ENCODE measurements at places on chromosomes 1 and 21.

DNA sequence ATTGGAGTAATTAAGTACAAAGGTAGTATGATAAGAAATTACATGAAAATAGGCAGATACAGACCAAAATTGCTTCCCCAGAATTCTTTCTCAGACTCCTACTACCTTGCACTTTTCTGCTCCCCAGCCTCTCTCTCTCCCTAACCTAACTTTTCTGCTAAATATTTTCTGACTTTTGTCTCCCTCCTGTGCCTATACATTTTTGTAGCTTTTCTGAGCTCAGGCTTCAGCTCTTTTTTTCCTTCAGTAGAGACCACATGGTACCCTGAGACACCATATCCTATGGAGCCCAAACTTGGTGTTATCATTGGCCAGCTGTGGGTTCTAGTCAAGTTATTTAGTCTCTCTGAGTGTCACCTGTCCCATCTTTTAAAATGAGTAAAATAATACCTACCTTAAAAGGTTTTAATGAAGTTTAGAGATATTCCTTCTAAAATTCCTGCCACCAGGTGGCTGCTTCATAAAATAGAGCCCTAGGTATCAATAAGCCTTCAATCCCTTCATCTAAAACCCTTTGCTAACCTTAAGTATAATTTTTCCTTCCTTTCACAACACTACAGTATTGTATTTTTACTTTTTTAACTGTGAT lies 237.6 kb upstream of the DUSP10 start:
- DNase-seq, result peak; percentile 42

DNA sequence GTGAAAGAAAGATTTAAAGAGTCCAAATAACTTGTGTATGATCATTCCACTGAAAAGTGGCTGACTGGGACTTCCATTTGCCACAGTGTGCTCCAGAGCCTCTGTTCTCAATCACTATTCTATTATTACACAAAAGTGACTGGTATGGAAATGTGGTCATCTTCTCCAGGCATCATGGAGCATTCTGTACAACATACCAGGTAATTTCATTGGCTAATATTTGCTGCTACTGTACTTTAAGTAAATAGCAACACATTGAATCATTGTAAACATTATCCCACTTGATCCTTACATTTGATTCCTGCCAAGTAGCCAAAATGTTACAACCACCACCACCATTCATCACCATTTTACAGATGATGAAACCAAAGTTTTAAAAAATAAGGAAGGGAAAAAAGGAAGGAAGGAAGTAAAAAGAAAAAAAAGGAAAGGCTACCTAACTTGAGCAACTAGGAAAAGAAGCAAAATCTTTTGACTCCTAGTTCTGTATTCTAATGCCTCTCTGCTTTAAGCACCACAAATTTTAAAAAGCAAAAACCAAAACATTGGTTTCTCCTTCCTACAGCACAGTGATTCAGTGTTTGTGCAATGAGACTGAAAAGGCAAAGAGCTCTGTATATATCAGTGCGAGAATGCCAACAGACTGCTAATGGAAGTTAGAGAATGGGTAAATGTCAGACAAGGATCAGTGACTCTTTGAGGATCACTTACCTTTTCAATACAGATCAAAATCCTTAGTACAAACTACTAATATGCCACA lies 361.4 kb upstream of the PTBP2 start:
- DNase-seq, result no peak

GRCh38 chr1:227532019-227532619 lies 31.2 kb upstream of the ZNF678 start:
- DNase-seq, result peak; percentile 30

DNA sequence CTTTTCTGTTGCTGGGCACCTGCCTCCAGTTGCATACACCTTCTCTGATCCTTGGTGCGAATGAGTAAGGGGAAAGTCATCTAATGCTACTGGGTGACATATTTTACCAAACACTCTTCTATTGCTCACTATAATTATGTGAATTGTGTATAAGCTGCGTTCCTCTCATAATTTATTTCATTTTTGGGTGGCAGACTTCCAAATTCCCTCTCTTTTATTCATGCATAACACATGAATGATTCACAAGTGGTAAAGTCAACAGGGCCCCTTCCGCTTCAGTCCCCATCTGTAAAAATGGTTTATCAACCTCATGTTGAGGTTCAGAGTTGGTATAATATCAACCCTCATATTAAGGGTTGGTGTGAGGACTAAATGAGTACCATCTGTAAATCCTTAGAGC lies 3.2 kb upstream of the QSOX1 start:
- no peak for DNase-seq

DNA sequence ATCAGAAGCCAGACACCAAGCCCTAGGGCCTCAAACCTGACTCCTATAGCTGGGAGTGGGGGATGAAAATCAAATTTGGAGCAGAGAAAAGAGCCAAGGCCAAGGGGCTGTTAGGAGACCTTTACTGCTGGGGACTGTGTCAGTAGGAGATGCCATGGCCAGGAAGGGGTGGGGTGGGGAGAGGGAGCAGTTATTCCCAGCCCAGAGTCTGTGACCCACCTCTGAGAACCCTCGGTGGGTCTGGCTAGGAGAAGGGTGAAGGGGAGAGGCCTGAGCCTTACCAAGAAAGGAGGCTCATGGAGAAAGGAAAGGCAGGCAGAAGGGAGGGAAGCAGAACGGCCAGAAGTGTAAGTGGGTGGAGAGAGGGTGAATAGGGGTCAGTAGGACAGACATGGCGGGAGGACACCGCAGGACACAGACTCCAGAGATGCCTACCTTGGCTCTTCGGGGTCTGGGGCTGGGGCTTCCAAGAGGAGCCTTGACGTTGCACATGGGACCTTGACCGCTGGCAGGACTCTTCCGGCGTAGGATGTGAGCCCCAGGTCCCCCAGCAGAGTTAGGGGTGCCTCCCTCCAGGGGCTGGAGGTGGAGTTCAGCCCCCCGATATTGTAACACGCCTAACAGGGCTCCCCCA lies 1.2 kb downstream of the ADAMTS4 start:
- no peak for DNase-seq

DNA sequence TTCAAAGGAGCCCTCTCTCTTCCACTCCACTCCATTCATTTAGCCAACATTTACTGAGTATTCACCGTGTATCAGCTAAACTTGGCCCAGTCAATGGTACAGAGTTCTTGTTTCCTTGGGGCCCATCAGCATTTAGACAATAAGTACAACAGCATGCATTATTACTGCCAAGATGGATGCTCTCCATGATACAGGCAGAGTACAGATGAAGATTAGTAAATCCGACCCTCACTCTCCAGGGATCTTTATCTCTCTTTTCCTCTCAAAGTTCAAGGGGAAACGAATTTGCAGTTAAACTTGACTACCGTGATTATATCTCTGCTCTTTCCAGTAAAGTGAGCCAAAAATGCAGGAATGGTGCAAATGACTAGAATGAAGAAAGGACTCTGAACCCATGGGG lies 184.6 kb upstream of the DUSP10 start:
- no peak for DNase-seq

DNA sequence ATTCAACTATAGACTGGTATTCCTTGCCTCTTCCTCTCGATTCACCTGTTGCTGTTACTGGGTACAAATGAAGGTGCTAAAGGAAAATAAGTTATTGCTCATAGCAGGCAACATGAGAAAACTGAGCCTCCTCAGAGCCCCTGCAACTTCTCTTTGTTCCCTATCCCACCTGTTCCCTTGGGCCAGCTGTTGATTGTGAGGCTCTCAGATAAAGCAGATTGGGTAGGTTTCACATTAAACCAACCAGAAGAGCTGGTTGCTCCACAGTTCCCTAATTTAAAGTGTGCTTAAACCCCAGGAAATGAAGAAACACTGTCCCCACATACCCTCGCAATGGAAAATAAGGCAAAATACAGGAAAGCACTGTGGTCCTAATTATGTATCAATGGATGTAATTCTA lies 4.8 kb downstream of the DEDD start:
- DNase-seq, result no peak

DNA sequence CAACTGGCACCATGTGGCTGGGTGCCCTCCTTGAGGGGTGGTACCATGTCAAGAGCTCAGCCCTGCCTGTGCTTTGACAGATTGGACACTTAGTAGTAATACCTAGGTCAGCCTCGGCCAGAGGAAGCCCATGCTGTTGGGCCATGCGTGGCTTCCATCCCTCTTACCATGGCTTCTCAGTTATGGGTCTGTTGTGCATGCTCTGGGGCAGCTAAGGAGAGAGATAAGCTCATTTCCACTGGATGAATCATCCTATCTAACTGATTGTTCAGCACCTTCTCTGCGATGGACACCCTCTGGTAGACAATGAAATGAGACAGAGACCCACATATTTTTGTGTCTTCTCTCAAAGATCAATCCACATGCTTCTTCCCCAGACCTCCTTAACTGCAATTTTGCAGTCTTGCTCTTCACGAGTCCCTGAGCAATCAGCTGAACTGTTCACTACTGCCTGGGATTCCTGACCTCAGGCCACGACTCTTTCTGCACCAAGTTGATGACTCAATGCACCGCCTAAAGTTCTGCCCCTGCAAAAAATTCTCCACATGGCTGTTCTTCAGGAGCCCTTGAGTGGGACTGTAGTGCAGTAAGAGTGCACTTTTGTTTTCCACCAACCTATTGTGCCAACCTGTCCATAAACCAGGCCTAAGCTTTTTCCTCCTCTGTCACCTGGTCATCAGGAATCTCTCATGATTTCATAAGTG lies 6.9 kb upstream of the TRIM62 start:
- DNase-seq, result no peak

DNA sequence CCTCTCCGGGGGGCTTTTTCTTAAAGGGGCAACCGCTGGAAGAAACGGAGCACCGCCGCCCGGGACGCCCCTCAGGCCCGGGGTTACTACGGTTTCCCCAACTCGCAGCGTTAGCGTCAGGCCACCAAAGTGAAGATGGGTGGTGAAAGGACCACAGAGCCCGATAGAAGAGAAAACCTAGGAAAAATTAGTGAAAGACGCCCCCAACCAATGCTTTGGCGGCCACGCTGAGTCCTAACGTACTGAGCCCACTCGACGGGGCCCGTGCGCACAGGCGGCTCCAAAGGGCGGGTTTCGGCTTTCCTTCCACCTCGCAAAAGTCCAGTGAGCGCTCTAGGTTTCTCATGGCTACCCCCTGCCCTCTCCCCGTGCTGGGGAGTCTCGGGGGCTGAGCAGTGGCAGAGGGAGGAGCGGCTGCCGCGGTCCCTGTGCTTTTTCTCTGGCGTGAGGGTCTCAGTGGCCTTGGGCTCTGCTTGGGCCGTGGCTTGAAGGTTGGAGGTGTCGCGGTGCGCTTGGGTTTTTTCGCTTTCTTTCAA lies 12.2 kb upstream of the SPEN start:
- DNase-seq, result no peak

DNA sequence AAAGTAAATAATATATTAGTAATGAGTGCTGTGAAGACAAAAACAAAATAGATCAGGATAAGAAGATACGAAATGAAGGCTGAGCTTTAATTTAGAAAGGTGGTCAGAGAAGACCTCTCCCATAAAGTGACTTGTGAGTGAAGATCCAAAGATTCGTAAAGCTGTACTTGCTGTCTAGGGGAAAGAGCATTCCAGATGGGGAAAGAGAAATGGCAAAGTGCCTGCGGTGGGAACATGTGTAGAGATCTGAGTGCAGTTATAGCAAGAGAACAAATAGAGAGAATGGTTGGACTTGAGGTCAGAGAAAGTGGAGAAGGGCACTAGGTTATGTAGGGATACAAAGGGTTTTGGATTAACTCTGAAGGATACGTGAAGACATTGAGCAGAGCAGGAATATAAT lies 60.6 kb downstream of the NUF2 start:
- no peak for DNase-seq

DNA sequence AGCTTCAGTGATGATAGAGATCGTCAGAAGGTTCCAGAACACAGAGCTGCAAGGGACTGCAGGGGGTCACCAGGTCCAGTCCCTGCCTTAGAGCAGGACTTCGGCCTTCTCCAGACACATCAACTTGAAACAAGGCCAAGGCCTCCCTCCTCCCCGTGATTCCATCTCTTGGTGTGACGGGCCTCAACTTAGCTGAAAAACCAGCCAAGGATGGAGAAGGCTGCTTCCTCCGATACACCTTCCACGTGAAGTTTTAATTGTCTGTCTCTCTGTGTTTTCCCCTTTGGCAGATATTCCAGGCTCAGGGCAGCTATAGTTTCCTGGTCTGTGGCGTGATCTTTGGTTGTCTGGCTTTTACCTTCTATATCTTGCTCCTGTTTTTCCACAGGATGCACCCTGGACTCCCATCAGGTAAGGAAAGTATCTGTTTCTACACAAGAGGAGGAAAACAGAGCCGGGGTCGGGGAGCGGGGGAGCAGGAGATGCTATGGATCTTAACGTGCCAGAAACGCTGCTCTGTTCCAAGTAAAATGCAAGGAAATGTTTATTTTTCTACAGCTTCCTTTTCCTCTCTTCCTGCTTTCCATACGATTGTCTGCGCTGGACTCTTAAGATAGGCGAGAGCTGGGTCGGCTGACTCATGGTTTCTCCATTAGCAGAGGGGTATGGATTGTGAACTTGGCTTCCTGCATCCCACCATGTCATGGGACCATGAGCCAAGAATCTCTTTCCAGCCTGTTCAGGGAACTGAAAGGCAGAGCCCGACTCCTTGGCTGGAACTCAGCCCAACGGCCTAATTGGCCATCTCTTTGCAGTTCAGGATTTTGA lies 32.8 kb downstream of the ELK4 start:
- DNase-seq, result no peak

GRCh38 chr1:167862432-167863076 lies 51.4 kb downstream of the ADCY10 start:
- DNase-seq, result peak; percentile 2

- DNase-seq, result no peak
Measured at GRCh38 chr1:80363689-80364475, 1357.4 kb upstream of the ADGRL4 start.

DNA sequence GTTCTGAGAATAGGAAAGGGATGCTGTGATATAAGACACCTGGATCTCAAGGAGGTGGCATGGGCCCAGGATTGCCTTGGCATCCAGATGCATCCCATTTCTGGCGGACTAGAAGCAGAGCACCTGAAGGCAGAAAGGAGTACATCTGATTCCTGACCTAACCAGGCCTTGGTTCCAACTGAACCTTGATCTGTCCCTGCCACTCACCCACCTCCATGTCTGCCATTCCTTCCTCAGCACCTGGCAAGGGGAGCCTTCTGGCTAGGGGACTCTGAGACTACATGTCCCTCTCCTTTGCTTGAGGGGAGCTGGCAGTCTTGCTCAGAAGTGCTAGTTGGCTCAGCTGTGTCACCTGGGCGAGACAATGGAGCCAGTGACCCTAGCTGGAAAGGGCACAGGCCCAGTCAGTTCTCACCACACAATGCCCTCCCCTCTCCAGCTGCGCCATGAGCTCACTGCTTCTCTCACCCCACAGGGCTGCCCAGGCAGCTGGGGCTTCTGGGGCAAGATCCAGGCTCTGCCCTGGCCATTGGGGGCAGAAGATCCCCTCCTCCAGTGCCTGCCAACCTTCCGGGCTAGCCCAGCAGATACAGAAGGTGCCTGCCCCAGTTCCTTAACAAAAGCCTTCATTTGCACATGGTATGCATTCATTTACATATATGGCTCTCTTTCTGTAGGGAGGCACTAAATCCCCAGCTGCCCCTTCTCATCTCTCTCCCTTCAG lies 2.9 kb downstream of the IGSF8 start:
- no peak for DNase-seq

GRCh38 chr1:233061265-233061664 lies 110.9 kb downstream of the NTPCR start:
- no peak for DNase-seq

Data from HT-29 (cell line).